CD4-positive, CD25-positive, alpha-beta regulatory T cell (primary cell): ENCODE measurements at places on chromosomes 5 and 9.

GRCh38 chr5:87099291-87099839, 168.3 kb upstream of the RASA1 start:
- DNase-seq: no peak

GRCh38 chr5:134003817-134004625, 754 bp downstream of the VDAC1 start:
- peak; percentile 54 for DNase-seq

DNA sequence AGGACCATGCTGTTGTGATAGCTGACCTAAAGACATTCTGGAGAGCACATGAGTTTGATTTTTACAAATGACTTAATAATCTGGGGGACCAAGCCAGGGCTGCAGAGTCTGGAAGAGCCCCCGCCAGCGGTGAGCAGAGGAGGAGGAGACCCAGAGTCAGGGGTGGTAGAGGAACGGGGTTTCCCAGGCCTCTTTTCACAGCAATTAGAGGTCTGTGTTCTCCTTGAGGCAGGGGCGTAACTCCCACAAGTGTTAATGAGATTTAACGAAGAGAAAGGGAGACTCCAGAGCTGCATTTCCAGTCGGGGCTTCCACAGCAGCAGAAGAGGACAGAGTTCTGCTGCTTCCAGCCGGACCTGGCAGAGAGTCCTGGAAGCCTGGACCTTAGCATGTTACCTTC, 137.9 kb upstream of the SLC24A2 start:
- DNase-seq: no peak

GRCh38 chr9:137189297-137190295, 1.1 kb downstream of the SSNA1 start:
- no peak for DNase-seq

DNA sequence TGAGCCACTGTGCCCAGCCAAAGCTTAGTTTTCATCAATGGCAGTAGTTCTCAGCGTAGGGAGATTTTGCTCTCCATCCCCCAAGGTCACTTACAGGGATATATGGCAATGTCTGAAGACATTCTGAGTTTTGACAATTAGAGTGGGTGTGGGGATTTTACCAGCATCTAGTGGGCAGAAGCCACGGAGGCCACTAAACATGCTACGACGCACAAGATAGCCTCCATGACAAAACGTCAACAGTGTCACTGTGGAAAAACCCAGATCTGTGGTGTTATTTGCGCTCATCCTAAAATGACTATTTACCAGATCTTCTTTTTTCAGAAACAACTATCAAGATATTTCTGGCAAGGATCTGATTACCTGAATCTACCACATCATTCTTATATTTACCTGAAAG, 68.2 kb downstream of the CDC14B start:
- no peak for DNase-seq

DNA sequence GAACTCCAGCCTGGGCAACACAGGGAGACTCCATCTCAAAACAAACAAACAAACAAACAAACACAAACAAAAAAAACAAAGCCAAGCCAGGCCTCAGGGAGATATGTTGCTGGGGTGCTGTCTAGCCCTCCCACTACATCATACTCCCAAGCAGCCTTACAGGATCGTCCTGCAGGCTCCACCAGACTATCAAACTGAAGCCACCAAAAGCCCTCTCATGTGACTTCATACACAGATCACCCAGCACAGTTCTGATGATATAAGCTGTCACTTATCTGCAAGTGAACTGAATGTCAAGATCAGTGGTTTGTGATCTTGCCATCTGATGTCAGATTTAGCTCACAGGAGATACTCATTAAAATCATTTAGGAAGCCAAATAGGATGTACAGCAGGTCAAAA, 43.3 kb downstream of the WDR41 start:
- no peak for DNase-seq

GRCh38 chr5:133792655-133793054, 175.8 kb downstream of the C5orf15 start:
- no peak for DNase-seq

DNA sequence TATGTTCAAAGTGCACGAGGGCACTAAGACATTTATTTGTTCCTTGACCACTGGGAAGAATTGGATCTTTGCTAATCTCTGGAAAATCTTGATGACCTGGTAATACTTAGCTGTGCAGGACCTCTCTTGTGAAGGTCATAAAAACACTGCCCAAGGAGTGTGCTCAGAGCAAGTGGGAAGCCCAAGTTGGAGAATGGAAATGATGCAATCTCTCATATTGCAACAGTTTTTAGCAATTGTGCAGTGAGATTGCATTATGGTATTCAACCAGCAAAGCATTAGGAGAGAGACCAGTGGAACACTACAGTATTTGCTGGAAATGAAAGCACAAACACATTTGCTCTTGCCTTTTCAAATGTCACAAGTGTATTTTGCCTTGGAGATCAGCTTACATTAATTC, 34.5 kb downstream of the TXNDC8 start:
- DNase-seq: no peak

GRCh38 chr9:20394969-20395368, 227.3 kb downstream of the MLLT3 start:
- DNase-seq: no peak

DNA sequence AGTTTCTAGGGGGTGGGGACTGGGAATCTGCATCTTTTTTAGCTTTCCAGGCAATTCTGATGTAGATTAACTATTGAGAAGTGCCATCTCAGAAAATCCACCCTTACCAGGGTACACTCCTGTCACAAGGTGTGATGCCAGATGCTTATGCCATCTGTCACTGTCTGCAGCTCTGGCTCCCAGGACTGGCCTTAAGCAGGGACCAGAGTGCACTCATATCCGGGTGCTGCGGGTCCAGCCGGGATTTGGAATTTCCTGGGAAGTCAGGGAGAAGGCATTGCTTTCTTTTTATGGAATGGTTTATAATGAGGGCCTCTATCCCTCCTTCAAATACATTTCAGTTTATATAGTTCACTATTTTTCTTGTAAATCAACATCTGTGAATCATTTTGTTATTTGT, 92.6 kb downstream of the TMEM174 start:
- no peak for DNase-seq

GRCh38 chr5:95876782-95877181, 54.3 kb upstream of the GLRX start:
- no peak for DNase-seq

DNA sequence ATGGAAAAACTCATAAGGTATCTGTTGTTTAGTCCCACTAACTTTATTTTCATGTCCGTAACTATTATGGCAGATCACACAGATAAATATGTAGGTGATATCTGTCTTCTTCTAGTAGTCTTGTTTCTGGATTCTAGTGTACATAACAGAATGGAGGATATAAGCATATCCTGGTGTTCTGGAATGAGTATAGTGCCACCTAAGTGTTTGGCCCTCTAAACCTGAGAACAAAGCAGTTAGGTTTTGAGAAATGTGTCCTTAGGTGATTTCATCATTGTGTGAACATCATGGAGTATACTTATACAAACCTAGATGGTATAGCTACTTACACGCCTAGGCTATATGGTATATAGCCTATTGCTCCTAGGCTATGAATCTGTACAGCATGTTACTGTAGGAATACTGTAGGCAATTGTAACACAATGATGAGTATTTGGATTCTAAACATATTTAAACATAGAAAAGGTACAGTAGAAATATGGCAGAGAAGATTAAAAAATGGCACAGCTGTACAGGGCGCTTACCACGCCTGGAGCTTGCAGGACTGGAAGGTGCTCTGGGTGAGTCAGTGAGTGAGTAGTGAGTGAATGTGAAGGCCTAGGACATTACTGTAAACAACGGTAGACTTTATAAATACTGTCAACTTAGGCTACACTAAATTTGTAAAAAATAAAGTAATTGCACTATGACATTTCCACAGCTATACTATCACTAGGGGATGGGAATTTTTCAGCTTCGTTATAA, 150.3 kb upstream of the SLC24A2 start:
- DNase-seq: no peak

DNA sequence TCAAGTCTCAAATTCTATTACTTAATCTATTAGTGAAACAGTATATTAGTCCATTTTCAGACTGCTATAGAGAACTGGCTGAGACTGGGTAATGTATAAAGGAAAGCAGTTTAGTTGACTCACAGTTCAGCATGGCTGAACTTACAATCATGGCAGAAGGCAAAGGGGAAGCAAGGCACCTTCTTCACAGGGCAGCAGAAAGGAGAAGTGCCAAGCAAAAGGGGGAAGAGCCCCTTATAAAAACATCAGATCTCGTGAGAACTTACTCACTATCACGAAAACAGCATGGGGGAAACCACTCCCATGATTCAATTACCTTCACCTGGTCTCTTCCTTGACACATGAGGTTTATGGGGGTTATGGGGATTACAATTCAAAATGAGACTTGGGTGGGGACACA, 67.9 kb upstream of the CHSY3 start:
- DNase-seq: no peak

DNA sequence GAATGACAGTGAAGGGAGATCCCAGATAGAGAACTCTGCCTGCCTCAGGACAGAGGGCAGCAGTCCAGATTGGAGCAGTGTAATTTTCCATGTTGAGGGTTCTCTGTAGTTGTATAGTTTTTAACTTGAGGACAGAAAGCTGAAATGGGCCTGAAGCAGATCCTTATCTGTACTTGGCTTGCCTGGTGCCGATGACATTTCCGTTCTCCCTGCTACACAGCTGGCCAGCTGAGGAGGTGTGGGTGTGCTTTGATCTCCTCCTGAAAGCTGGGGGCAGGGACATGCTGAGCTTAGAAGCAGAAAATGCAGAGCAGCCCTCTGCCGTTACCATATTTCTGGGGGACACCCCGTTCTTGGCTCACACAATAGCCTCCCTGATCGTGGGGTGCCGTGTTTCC, 10.5 kb downstream of the GLRX start:
- peak; percentile 21 for DNase-seq
